Memory B cell (primary cell): ENCODE measurements at places on chromosomes 2 and 18.

- DNase-seq, result no peak
These were observed 420 bp downstream of the PIGN start for GRCh38 chr18:62186499-62186773.

DNA sequence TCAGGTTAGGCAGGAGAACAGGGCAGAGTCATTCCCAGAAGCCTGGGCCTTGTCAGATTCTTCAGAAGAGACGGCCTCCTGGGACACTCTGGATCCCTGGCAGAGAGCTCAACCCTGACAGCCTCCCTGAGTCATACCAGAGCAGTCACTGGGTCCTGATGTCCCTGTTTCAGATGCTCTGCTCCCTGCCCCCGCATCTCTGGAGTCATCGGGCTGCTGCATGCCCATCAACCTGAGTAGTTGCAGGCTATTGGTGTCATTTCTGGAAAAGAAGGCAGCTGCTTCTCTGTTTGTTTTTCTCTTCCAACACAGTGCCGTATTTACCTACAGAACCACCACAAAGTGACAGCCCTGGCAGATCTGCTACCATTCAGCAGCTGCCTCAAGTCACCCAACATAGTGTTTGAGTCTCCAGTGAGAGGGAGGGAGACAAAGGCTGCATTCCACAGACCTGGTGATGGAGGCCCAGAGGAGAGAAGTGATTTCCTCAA, 145.1 kb downstream of the B3GNT2 start:
- no peak for DNase-seq

DNA sequence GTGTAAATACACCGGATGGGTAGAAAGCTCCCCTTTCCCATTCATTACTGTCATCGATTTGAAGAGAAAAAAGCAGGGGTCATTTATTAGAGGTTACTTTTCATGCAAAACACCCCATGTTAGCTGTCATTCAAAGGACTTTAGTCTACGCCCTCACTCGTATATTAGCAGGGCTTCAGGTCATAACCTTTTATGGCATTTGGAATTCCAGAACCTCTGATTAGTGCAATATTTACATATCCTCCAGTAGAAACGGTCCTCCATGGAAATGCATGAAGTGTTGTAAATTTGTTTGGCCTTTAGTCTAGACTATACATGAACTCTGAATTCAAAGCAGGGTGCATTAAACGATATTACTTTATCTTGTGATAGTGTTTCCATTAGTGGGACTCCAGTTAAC, 180.5 kb downstream of the ZNF516 start:
- no peak for DNase-seq

DNA sequence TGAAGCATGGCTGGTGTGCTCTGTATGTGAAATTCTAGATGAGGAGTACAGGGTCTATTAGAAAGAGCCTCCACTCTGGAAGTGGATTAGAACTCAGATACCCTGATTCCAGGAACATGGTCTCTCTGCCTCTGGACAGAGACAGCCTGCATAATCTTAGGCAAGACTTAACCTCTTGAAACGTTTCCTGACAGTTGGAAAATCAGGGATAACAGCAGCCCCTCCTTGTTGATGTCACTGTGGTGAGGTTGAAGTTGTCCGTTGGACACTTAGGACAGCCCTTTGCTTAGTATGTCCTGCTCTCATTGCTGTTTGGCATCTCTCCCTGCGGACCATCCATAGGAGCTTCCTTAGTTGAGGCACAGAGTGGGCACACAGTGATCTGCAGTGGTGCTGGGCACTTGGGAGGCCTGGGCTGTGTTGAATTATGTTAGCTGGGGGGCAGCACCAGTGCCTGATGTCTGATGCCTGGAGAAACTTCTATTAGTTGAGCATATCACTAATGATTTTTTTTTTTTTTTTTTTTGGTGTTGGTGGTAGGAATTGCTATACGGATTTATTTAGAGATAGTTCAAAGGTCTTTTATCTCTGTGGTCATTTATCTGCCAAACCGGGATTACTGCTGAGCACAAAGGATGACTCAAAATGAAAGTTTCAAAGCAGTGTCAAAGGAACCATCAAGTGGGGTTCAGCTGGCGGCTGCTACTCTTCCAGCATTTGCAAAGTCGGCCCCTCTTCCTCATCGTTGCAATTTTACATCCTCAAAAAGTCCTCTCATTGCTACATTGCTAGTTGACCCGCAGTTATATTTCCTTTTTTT, 28.8 kb downstream of the SETBP1 start:
- no peak for DNase-seq

DNA sequence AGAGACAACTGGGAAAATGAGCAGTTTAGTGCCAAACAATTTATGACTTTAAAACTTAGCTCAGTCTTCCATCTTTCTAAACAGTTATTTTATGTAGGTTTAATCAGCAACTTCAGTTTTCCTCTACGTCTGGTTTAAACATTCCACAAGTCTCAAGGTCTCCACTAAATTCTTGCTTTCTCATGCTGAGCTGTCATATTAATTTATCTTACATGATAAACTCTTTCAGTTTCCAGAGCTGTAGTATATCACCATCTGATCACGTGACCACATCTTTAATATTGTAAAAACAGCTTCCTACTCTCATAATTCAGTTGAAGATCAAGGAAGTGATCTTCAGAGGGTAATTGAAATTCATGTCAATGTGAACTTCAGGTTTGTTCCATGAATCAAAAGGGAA, 158.6 kb downstream of the ZNF804A start:
- DNase-seq, result no peak

- no peak for DNase-seq
These were observed 29.8 kb downstream of the COL6A3 start for GRCh38 chr2:237383991-237384671.

DNA sequence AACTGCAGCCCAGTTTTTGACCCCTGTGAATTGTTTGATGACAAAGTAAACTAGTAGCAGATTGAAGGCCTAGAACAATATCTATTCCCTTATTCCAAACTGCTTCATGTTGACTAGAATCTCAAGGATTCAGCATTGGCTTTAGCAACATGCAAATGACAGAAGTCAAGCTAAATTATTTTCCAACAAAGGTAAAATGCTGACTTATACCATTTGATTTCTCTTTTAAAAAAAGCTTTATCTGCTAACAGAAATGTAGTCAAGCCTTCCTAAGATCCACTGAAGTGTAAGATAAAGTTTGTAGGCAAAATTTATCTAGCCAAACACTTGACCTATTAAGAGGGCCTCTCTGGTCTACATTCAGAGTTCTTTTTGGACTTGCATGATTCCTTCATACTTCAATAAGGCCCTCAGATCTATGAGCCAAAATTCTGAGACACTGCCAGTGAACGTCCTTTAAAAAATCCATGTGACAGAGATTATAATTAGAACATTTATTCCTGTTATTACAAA, 9.5 kb upstream of the CYBRD1 start:
- DNase-seq, result no peak

DNA sequence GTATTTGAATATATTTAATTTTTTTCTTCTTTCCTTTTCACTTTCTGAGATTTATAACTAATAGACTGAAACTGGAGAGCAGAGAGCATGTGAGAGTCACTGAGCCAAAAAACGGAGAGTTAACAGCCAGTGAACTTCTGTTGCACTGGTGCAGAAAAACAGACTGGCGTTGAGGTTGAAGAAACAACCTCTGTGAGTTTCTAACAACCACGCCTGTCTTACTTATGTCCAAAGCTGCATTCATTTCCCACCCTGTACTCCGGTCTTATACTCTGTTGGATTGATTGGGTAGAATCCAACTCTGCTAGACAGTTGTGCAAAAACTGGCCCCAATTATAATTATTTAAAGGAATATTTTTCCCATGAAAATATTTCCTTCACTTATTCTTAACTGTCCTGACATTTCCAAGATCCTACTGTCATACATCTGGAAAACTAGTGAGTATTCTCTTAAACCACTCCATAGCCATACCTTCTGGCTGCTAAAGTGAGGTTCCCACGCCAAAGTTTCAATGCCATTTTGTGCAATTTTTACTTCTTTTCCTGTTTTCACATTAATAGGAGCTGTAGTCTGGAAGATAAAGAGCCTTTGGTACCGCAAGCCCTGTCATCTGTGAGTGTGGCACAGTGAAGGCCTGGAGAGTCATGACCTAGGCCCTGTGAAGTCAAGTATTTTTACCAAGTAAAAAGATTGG, 9.4 kb downstream of the CYP1B1 start:
- no peak for DNase-seq

- DNase-seq, result no peak
These were observed 24.3 kb downstream of the DLGAP1 start for GRCh38 chr18:4430836-4431235.

DNA sequence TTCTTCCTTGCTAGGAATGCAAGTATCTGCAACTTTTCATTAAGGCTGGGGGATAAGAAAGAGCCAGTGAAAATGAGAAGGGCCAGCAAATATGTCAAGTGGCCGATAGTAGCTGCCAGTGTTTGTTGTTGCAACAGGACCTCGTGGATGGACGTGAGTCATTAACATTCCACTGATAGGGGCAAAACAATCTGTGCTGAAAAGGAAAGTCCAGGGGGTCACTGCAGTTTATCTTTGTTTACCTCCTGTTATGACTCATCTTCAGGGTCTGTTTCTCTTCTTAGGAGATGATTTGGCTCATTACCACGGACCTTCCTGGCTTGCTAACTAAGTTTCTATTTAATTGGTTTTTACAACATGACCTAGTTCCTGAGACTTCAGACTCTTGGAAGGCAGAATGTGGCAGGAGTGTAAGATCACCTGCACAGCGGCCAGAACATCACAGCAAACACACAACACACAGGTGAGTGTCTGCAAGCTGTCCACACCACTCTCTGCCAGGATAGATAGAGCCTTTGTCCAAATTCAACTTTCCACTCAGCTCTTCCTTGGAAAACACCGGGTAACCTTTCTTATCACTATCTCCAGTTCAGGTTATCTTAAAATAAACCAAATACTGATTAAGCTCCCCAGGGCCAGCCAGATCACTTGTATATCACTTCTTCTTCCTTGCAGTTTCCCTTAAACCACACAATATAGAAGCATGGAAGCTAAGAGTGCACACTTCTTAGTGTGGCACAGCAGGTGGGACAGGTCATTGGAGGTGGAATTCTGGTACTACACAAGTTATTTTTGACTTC, 157.5 kb upstream of the LMAN1 start:
- DNase-seq, result no peak

- DNase-seq, result no peak
These were observed 6.0 kb upstream of the PDCL3 start for GRCh38 chr2:100556746-100557145.

DNA sequence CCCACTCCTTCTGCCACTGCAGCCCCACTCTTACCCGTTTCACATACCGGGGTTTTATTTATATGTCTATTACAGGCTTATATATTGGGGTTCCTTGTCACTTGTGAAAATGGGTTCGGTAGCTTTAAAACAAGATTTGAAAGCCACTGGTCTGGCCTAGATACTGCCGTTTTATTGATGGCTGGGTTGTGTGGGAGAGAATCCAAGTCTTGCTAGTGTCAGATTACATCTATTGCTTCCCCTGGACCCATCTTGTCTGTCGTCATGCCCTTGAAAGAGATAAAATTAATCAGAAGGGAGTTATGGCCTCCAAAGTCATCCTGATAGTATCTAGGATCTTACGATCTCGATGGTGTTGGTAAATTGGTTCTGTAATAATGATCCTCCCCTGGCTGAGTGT, 79.4 kb downstream of the EIPR1 start:
- no peak for DNase-seq

DNA sequence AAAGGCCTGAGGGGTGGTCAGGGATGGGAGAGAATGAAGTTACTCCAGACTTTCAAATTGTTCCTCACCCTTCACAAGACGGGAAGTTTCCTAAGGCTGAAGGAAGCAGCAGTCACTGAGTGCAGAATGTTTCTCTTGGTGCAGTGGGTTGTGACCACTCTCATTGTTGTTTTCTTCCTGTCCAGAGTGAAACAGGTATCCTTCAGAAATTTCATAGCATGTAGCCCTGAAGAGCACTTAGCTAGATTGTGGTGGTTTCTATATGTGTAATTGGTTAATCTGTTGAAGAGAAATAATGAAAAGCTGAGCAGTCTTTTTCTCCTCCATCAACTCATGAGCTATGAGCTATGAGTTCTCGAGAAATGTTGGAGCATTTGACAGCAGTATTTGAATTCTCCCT, 96.8 kb downstream of the GPD2 start:
- no peak for DNase-seq

DNA sequence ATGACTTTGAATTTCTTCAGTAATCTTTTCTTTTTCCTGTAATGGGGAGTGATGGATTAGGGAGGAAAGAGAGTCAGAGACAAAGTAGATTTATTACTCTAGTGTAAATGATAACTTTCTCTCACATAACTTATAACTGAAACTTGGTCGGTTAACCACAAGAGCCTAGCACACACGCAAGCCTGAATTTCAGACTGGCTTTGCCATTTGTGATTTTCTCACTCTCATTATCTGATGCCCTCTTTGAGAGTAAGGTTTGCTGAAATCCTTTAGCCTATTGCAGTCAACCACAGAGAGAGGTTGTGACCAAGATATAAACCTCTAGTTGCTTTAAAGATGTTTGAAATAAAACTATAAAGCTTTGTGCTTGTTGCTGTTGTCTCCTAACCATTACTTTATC, 117.9 kb upstream of the NETO1 start:
- no peak for DNase-seq

GRCh38 chr2:128344101-128344500, 25.4 kb upstream of the HS6ST1 start:
- DNase-seq, result no peak

GRCh38 chr2:227826019-227826521, 12.4 kb downstream of the CCL20 start:
- DNase-seq, result no peak

- DNase-seq, result no peak
These were observed 40.1 kb downstream of the RASGRP3 start for GRCh38 chr2:33516456-33516995.

GRCh38 chr2:55811048-55811447, 112.5 kb downstream of the EFEMP1 start:
- DNase-seq, result no peak

DNA sequence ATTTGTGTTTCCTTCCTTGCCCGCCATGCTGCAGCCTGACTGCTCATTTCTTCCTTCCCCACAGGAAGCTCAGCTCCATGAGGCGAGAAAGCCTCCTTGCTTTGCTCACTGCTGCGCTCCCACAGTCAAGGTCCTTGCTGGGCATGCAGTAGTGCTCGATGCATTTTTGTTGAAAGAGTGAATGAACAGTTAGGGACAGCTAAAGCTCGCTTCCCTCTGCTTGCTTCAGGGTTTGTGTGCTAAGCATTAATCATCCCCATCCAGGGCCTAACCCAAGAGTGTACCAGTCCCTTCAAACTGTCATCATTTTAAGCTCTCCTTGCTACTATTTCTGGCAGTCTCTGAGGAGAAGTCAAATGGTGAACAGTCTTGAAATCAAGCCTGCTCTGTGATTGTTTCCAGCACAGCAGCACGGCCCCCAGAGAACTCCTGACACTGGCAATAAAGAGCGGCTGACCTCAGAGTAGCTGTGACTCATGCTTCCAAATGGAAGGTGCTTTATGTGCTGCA, 171.7 kb upstream of the SOX11 start:
- DNase-seq, result no peak
